Activated naive CD4-positive, alpha-beta T cell treated with anti-CD3 and anti-CD28 coated beads for 36 hours (primary cell): ENCODE measurements at places on chromosomes 7 and 10.
A peak's percentile ranks its signal among the peaks of the same experiment; 100 is the strongest.

DNA sequence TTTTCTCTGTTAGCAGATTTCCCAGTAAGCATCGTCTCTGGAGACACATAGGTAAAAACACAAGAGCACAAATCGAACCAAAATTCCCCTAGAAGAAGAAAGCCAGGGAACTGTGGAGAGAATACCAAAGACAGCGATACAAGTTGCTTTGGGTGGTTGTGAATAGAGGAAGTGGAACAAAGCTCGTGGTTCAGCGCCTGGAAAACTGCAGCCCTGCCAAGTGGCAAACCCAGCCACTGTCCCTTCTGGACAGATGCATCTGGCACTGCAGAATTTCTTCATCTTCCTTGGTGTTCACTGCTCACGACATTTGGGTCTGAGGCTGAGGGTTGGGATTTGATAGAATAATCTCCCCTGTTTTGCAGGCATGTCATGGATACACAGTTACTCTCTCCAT, 733.8 kb downstream of the PARD3 start:
- no peak for DNase-seq

DNA sequence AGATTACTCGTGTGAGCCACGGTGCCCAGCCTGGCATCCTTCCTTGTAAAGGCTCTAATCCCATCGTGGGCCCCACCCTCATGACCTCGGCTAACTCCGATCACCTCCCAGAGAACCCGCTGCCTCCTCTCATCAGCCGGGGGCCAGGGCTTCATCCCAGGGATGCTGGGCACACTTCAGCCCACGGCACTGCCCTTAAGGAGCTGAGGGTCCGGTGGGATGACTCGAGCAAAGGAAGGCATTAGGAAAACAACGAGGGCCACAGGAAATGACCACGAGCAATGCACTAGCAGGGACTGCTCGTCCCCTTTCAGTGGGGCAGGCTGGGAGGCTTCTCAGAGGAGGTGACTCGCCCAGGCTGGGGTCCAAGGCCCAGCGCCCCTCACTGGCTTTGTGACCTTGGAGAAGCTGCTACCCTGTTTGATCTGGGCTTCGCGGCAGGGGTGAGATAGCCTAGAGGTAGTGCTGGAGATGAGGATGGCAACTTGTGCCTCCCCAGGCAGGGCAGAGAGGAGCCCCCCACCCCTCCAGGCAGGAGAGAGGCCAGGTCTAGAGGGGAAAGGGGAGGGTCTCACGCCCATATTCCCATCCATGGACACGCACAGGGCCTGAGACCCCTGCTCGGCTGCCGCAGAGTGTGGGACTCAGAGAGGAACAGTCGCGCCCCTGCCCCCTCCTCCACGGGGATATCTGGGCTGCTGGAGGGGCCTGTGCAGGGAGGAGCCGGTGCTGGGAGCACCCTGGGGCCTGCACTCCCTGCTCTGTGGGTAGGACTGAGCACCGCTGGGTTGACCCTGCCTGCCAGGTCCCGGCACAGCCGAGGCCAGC, 26.8 kb downstream of the ELFN1 start:
- peak; percentile 2 for DNase-seq

DNA sequence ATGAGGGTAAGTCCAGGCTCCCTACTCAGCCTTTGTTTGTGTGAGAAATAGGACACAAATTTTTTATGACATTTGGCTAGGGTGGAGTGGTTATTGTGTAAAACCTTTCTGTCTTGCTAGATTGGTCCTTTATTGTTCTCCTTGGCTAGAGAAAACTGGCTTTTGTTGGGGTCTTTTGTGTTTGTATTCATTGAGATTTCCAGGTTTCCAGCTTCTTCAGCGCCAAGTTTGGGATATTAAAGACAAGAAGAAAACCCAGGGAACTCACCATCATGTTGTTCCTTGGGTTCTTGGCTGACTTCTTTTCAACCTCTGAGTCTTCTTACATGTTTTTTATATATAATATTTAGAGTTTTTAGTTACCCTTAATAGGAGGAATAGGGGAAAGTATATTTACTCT, 310.0 kb downstream of the HPSE2 start:
- DNase-seq: no peak

DNA sequence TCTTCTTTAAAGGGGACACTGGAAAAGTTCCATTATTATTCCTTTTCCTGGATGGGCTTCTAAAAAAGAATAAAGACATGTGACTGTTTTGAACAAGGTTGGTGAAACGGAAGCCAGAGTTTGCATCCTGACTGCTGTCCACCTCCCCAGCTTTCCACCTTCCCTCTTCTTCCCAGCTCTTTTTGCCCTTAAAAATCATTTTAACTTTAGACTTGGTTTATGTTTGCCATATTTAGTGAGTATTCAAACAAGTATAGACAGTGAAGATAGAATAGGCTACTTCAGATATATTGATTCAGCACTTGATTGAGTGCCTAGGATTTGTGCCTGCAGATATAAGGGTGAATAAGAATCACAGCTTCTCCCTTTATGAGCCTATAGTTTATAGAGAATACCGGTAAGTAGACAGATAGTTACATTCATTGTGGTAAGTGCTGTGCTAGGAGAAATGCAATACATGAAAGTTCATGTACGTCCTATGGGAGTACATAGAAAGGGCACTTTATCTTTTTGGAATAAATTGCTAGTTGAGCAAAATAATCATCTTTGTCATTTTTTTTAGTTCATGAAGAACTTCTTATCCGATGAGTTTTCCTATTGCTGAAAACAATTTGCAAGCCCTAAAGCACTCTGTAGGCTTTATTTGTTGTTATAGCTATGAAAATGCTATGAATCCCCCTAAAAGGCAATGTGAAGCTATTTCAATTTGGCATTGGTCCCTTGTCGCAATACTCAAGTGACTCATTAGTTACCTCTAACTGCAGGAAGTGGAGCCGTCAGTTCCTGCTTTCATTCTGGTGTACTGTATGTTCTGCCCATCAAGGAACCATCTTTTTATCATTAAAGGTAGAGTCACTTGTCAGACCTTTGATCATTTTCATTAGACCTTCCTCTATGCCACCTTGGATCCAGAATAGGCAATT, 57.2 kb upstream of the STRIP2 start:
- peak; percentile 51 for DNase-seq

DNA sequence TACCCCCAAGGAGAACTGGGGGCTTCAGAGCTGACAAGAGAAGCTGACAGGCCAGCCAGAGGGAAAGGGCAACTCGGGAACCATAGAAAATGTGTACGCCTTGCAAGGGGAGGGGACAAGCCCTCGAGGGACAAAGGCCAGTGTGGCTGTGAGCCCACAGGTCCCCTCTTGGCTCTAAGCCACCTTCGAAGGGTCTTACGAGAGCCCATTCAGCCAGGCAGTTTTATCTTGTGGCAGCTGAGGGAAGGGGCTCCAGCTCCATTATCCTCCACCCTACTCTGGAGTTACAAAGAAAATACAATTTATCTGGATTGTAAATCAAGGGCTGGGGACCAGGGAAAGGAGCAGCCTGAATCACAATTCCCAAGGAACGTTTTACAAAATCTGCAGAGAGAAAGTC, 159.5 kb upstream of the ZMIZ1 start:
- peak; percentile 1 for DNase-seq

DNA sequence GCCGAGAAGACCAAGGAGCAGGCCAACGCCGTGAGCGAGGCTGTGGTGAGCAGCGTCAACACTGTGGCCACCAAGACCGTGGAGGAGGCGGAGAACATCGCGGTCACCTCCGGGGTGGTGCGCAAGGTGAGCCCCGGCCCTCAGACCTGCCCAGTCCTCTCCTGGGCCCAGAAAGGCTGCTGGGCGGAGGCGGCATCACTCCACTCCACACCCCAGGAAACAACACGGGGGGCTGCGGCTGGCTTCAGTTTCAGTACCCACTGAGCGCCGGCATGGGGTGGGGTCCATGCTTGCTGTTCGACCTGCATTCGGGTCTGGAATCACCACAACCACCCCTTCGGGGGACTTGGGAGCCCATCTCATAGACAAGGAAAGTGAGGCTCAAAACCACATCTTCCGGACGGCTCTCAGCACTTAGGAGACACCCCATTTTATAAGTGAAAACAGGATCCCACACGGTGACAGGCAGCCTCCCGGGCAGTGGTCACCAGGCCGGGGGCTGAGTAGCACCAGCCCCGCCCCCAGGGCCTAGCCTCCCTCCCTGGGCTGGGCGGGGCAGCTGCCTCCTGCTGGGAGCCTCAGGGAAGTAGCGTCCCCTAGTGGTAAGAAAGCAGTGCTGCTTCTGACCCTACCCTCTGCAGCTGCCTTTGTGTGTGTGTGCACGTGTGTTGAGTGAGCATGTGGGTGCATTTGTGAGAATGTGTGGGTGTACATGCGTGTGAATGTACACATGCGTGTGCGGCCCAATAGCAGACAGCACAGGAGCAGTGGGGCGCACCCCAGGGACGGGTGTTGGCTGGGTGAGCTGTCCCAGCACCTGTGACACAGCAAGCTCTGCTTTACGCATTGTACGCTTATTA, 1.8 kb downstream of the SNCG start:
- peak; percentile 46 for DNase-seq

DNA sequence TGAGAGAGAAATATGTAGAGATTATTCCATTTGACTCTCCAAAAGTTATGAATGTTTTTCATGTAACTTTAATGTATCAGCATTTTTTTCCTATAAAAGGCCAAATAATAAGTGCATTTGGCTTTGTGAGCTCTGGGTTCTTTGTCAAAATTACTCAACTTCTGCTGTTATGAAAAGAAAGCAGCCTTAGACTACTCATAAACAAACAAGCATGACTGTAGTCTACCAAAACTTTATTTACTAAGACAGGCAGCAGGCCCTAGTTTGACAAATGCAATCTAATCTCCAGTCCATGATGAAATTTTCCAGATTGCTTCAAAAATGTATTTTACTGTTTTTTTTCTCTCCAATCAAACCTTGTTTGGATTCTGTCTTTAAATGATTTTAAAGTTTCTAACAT, 46.3 kb downstream of the MRPL32 start:
- no peak for DNase-seq

DNA sequence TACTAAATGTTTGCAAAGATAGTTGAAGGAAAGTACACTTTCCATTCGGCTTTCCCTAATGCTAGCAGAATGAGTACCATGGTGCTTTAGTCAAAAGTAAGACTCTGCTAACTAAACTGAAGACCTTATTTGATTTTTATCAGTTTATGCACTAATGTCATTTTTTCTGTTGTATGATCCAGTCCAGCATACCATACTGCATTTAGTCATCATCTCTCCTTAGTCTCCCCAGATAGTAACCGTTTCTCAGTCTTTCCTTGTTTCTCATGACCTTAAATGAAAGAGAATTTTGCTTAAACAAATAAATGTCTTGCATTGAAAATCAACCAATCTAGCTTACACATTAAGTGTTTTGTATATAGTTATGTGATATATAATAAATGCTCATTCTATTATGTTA, 529.5 kb upstream of the SEMA3D start:
- DNase-seq: no peak

- DNase-seq: no peak
Measured at GRCh38 chr10:96287392-96288105, 16.2 kb upstream of the BLNK start.

DNA sequence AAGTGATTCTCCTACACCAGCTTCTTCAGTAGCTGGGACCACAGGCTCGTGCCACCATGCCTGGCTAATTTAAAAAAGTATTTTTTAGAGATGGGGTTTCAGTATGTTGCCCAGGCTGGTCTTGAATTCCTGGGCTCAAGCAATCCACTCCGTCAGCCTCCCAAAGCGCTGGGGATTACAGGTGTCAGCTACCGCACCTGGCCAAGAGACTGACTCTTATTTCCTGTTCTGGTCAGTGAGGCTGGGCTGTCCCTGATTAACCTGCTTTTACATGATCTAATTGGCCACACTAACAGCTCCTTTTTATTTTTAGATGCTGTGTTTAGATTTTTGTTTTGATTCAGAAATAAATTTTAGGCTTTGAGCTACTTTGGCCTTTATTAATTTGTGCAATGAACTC, 203.9 kb downstream of the NXPH1 start:
- no peak for DNase-seq

- DNase-seq: no peak
Measured at GRCh38 chr7:30853576-30853975, 58.1 kb upstream of the AQP1 start.

DNA sequence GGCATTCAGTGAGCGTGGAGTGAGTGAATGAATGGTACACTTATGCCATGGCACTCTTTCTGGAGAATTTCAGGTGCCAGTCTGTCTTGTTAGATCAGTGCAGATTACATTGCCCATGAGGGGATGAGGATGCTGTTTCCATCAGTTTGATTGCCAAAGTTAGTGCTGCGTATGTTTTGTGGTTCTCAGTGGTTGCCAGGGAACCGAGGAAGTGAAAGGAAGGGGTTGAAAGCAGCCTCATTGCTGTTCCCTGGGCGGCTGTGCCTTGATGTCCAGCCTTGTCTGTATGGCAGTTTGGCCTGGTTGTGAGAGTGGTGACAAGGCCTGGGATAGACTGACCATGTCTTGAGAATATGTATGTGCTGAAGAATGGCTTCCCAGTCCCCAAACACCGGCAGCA, 30.2 kb downstream of the WBP1L start:
- DNase-seq: peak; percentile 46

GRCh38 chr7:47611045-47611511, 29.2 kb upstream of the TNS3 start:
- DNase-seq: no peak

GRCh38 chr7:79968077-79968648, 166.5 kb upstream of the GNAI1 start:
- DNase-seq: no peak

DNA sequence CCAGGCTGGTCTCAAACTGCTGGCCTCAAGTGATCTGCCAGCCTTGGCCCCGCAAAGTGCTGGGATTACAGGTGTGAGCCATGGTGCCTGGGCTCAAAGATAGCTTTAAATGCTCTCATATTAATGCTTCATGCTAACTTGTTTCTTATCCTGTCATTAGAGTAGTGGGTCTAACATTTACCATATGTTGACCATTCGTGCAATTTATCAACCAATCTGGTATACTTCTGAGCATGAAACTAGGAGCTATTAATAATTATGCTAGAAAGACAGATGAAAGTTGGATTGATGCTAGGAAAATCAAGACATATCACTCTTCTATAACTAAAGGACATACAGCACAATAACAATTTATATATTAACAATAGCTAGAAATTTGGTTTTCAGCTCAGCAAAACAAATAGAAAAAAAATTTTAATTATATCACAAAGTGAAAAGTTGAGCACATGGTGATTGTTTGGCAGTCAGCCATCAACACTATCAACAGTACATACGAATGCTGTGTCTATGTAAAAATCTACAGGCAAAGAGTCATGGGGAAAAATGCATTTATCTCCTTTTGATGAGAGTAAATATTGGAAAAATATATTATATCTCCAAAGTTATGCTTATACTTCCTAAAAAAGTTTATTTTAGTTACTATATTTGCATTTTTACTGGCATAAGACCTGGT, 112.1 kb upstream of the ABCB5 start:
- no peak for DNase-seq

DNA sequence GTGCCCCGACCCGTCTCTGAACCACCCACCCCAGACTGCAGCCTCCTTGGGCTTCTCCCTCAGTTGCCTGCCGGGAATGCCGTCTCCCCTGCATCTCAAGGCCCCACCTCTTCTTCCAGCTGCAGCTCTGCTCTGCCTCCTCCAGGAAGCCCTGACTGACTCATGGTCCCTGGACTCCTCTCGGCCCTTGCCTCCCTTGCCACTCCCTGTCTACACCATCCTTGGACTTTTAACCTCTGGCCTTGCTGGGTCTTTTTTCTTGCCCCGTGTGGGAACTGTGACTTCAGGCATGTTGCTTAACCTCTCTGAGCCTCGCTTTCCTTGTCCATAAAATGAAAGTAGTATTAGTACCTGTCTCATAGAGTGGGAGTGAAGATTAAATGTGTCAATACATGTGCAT, 56.3 kb downstream of the C10orf105 start:
- DNase-seq: no peak

GRCh38 chr10:18557960-18558359, 93.4 kb downstream of the NSUN6 start:
- no peak for DNase-seq

- DNase-seq: no peak
Measured at GRCh38 chr7:28804990-28805389, 153.1 kb downstream of the TRIL start.
